GM04504 (cell line): ENCODE measurements at places on chromosomes 12 and 14.

DNA sequence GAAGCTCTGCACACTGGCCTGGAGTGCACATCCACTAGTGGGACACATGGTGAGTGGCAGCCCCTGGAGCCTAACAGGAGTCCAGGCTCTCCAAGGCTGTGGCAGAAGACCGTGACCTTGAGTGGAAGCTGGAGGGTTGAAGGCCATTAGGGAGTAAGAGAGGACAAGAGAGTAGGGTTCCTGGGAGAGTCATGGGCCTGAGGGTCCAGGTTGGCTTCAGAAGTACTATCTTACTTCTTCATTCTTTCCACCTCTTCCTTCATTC is 406 bp downstream of the IL23A start:
- DNase-seq = no peak

DNA sequence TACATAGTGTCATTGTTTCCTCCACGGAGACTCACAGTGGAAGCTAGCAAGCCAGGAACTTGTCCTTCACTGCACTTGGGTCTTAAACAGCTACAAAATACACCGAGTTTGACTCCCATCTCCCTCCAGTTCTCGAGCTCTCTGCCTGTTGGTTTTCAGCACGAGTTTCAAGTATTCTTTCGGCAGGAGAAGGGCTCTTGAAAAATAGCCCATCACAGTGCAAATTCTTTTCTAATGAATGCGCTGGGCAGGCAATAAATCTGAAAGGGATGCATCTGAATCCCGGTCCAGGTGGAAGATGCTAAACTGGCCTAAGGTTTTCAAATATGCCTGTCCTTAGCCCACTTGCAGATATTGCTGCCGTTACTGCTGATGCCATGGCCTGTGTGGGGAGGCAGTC is 173.9 kb downstream of the CACNA1C start:
- DNase-seq = no peak

- DNase-seq = peak; percentile 30
These were observed 158.4 kb downstream of the KLHL28 start for GRCh38 chr14:44803239-44803905.

GRCh38 chr12:33586576-33586975 is 147.0 kb upstream of the SYT10 start:
- no peak for DNase-seq

DNA sequence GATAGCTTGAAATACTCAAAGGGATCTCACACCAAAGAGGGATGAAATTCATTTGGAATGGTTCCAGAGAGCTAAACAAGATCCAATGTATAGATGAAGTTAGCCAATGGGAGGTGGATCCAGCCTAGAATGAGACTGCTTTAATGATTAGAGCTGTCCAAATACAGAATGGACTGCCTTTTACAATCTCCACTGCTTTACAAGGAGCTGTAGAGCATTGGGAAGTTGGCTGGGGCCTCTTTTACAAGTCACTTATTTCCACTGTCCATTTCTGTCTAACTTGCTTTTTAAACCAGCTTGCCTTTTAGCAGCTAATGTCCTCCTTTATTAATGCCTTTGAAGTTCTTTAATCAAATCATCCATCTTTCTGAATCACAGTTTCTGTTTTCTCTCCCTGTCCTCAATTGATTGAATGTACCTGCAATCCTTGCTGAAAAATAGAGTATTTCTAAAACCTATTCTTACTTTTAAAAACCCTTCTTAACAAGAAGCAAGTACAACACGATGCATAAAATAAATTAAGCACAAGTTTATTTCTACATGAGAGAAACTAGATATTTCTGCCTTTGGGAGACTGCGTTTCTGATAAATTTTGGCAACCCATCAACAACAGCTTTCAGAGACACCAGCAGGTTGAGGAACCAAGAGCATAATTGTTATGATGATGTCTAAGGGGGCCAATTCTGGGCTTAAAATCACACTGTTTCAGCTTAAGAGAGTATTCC is 3.4 kb upstream of the ATP2A2 start:
- DNase-seq = no peak

DNA sequence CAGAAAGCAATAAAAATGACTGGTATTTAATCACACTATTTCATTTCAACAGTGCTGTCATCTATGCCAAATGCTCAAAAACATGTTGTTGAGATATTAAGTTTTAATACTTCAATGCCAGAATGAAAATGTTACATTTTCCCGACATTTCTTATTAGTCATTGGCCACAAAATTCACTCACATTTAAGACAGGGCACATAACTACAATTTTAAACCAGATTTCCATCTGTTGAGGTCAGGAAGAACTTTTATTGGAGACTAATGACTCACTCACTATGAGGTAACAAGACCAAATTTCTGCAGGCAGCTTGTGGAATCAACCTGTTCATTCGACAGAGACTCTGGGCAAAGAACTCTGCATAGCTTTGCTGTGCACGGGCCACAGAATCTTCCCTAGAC is 36.8 kb downstream of the PPTC7 start:
- DNase-seq = peak; percentile 81

GRCh38 chr14:72451054-72451972 is 442.6 kb downstream of the DPF3 start:
- DNase-seq = no peak

- no peak for DNase-seq
These were observed 14.2 kb upstream of the RNU6-8 start for GRCh38 chr14:32217301-32217700.

DNA sequence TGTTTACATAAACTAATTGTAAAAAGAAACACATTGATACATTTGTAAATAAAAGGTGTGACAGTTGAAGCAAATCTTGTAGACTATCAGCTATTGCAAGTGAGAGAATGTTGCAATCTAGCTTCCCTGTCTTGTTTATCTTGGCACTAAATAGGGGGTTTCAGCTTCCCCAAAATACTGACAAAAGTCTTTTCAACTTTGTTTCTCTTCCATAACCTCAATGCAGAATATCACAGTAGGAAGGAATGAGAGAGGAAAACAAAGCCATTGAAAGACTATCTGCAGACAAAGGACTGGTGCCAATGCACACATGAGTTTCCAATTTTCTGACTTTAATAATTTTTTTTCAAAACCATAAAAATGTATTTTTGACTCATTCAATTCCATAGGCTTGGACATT is 886.2 kb upstream of the MGAT4C start:
- no peak for DNase-seq

DNA sequence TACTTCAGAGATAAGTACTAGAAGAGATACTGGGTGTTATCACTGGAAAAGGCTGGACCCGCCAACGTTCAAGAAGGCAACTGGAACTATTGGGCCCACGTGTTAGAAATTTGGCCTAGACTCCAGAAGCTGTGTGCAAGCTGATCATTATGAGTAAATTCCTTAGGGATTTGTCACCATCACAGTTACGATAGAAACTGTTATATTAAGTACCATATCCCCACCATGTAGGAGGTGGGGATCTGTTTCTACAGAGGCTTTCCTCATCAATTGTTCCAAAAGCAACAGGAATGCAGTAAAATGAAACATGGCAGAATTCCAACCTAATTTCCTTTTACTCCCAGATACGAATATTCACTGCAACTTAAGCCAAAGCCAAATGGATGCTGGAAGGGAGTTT is 170.7 kb downstream of the NOVA1 start:
- DNase-seq = no peak

DNA sequence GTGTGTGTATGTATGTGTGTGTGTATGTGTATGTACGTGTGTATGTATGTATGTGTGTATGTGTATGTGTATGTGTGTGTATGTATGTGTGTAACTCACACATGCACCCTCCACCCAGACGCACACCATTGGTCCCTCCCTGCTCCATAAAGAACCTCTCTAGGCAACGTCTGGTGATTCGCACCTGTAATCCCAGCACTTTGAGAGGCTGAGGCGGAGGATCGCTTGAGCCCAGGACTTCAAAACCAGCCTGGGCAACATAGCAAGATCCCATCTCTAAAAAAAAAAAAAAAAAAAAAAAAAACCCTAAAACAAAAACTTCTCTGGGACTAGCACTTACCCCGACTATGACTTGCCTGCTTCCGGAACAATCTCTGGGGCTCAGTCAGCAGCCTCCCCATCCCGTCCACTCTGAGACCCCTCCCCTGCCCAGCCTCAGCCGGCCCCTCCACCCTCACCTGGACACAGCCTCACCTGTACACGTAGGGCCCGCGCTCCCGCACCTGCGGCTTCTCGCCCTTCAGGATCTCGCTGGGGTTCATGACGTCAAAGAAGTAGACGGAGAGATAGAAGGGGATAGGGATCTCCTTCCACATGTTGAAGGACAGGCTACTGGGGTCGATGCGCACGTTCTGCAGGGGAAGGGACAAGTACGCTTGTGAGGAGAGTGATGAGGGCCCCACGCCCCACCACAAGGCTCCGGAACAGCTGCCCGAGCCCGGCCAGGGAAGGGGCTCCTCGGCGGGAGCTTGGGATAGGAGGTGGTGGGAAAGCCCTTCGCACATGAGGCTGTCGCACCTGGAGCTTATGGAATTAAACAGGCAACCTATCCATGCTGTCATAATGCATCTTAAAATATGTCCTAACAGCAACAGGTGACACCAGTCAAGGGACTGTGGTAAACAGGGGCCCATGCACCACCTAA is 46.3 kb downstream of the SCARB1 start:
- DNase-seq = no peak

GRCh38 chr12:43459285-43459684 is 92.7 kb downstream of the ADAMTS20 start:
- no peak for DNase-seq

GRCh38 chr14:100832311-100832960 is 6.5 kb downstream of the MEG3 start:
- no peak for DNase-seq

DNA sequence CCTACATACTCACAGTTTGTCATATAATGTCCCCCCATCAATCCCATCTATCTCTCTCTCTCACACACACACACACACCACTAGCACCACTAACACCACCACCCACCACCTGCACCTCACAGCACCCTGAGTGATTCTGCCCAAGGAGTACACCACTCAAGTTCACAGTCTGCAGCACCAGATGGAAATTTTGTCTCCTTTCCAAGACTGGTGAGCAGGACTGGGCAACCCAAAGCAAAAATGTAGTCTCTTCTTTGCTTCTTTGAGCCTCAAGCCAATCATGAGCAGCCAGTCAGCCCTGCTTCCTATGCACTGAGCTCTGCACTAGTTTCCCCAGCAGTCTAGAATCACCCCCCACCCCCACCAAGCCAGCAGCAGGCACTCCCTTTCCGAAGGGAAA is 15.0 kb upstream of the ARMH4 start:
- no peak for DNase-seq

DNA sequence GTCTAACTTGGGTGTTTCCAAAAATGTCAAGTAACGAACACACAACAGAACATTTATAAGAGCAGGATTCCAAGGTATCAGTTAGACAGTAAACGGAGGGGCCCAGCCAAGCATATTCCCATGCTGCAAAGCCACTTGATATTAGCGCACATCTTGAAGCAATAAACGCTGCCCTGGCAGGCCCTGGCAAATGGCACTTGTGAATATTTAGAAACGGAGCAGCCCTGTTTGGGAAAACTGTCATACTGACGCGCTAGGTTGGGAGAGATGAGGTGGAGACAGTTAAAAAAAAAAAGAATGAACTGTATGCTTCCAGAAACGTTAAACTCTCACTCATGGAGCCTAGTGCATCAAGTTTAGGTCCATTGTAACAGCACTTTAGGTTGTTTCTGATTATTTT is 9.3 kb downstream of the DGLUCY start:
- DNase-seq = no peak

DNA sequence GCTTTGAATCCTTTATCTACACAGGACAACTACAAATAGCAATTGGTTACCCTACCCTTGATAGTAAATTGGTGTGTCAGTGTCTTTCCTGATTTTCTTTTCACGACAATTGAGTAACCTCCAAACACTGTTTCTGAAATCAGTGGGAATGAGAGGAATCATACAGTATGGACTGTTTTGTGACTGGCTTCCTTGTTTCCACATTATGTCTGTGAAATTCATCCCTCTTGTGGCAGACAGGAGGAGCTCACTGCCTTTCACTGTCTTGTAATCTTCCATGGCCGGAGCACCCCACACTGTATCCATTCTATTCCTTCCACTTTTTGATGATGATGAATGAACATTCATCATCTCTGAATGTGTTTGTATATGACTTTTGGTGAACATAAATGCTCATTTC is 164.0 kb upstream of the PZP start:
- no peak for DNase-seq

DNA sequence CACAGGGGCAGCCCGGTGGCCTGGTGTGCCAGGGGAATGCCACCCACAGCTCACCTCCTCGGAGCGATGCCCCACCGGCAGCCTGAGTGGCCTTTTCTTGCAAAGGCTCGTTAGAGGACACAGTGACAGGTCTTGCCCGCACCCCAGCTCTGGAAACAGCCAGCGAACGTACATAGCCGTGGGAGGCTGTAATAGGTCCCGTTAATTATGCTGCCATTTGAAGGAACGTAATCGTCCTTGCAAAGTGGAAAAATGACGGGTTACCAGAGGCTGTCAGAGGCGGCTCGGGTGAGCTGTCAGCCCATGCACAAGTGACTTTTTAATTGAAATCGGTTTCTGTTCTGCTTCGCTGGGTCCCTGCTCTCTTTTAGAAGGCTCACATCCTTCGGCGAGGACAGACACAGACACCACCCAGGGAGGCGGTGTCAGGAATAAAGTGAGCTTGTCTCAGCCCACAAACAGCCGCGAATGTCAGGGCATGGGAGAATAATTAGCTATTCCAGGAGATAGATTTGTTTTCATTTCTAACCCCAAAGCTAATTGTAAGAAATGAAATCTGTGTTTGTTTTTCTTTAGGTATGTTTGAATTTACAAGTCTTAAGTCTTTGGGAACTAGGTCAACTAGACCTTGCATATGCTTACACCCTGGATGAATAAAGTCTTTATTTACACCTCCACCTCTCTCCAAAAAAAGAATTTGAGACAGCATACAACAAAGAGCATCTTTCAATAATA is 77.2 kb upstream of the RFLNA start:
- no peak for DNase-seq

GRCh38 chr12:40181490-40181889 is 43.3 kb upstream of the LRRK2 start:
- no peak for DNase-seq

- no peak for DNase-seq
These were observed 10.1 kb upstream of the TC2N start for GRCh38 chr14:91877376-91877915.

GRCh38 chr12:69900720-69901131 is 75.7 kb downstream of the MYRFL start:
- DNase-seq = peak; percentile 40

DNA sequence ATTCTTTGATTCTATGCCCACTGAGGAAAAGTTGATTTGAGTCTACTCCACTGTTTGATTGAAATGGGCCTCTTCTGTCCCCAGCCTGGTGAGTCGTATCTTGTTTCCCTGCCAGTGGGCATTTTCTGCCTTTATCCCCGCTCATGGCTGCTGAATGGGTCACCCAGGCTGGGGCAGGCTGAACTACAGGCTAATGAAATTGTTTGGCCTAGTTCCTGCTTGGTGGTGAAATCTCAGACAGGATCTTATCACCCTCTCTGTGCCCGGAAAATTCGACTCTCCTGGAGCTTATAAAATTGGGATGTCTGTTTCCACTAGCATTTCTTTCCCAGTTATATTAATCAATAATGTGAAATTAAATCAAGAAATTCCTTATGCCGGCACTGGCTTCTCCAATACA is 65.0 kb downstream of the CHST11 start:
- DNase-seq = no peak
